ENCODE measurements at places on chromosomes 7 and 10.
A peak's percentile ranks its signal among the peaks of the same experiment; 100 is the strongest.

DNA sequence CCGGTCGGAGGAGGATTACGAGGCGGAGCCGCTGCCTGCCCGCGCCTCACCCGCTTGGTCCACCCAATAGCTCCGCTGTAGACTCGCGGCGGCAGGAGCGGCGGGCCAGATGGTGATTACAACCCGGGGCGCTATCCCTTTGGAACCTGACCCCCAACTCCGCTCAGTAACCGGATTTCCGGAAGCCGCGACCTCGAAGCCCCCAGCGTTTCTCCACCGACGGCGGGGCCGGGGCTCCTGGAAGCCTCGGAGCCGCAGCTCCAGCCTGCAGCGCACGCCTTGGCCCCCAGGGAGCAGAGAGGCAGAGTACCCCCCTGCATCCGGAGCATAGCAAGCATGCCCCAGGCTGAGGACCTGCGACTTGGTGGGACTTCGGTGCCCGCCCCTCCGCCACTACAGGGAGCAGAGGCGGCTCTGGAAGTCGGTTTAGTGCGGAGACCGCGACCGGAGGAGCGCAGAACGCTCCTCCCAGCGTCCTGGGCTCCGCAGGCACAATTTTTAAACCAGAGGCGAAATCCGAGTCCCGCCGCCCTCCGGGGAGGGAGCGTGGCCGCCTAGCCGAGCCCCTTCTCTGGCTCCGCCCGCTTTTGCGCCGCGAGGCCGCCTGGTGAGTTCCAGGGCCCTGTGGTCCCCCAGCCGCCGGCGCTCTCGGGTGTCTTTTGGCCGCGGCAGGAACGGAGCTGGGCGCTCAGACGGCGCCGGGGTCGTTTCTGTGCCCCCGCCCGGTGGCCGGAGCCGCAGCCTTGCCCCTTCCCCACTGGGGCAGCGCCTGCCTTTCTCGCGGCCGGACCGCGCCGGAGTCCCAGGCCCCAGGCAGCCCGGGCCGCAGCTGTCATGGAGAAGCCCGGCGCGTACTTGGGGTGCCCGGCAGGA, 28.2 kb upstream of the BMS1 start:
- DNase-seq = peak; percentile 17

DNA sequence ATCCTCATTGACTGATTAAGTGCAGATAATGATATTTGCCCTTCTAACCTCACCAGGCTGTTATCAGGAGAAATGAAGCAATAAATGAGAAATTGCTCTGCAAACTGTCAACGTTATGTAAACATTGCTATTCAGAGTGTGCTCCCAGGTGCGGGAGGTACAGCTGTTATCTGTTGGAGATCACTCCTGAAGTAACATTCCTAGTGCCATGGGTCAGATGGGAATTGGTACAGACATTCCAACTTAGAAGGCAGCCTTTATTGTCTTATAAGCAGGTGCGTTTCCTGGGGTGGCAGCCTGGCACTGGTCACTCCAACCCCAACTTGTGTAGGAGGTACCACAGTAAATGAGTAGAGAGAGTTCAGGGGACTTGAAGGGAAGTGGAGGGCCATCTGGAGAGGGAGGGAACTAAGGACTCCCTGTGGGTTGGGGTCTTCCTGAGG, 36.8 kb downstream of the HK1 start:
- DNase-seq = no peak

- DNase-seq = no peak
Observed at GRCh38 chr10:102484021-102484420, 18.5 kb downstream of the ACTR1A start.

GRCh38 chr7:144085978-144086377, at the start of gene OR2A12:
Gene OR2A12 (plus strand): TSS chr7:144086278. CDS start chr7:144095108, 8,830 bp downstream.
- DNase-seq = no peak

- peak; percentile 81 for DNase-seq
Observed at GRCh38 chr10:92697663-92698511, 8.1 kb downstream of the HHEX start.

All from Jurkat, Clone E6-1 (cell line).